Posterior vena cava (tissue), 2 donors: ENCODE measurements at places on chromosomes 5 and 9. TPM values are rescaled to one million over a fixed set of nuclear protein-coding genes. Genes with fewer than 3 reads are reported as not detected.
A peak's percentile ranks its signal among the peaks of the same experiment; 100 is the strongest.

Gene CDK9
- total RNA-seq, result 71.0 TPM

DNA sequence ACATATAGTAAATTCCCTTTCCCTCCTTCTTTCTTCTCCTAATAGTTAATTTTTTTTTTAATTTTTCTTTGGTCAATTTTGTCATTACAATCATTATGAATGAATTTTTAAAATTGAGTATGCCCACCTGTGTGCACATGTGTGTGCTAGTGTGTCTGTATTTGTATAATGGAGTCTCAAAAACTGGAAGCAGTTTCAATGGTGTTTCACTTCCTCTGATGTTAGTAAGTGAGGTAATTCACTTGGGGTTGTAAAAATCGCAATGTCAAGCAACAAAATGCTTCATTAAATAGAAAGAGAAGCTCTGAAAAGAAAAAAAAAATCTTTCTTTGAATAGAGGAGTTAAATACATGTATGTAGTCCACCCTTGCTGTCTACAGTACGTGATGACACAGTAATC, 1467.6 kb upstream of the NUDT12 start:
- no peak for DNase-seq

Gene CER1
- not detected for total RNA-seq

- no peak for DNase-seq
These were observed 223.2 kb upstream of the PANK3 start for GRCh38 chr5:168802337-168802736.

DNA sequence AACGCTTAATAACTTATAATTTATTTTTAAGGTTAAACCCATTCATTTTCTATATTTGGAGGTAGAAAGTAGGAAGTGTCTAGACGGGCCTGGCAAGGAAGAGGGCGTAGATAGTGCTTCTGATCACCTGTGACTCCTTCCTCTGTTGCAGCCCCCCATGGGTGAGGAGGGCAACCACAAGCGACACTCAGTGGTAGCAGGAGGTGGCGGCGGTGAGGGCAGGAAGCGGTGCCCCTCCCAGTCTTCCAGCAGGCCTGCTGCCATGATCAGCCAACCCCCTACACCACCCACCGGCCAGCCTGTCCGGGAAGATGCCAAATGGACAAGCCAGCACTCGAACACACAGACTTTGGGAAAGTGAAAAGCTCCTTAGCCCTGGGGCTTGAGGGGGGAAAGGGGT, 36.7 kb downstream of the FAXDC2 start:
- no peak for DNase-seq

DNA sequence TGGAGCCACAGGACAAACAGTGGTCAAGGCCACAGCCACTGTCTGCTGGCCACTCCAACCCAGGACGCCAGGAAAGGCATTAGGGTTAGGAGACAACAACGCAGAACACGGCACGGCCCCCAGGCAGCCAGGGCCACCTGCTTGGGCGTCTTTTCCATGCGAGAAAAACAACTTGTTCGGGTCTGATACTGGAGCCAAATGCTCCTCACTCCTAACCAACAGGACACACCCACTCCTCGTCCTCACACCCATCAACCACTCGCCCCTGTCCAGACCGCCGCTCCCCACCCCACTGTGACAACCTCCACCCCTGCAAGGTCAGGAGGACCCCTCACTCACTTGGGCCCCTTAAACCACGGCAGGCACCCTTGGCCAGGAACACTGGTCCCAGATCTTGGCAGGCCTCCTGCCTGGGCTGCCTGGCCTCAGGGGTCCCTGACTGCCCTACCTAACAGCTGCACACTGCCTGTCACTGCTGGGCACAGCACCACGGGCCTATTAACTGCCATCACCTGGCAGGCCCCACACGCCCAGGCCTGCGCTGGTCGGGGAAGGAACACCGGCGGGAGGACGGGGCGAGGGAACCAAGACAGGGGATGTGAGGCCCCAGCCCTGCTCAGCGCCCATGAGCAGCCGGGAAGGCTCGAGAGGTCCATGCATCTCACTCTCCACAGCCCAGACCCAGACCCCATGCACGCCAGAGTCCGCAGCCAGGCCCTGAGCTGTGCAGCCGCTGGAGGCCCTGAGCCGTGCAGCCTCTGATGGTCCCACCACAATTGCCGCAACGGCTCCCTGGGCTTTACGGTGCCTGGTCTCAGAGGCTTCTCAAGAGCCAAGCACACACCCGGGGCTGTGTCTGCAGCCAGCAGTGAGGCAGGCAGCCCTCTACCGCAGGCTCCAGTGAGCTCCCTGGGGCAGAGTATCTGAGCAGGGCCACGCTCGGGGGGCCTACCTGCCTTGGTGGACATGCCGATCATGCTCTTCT, 13.8 kb downstream of the CLPTM1L start:
- DNase-seq, result peak; percentile 73

Gene PCDHA11
- total RNA-seq, result 0.14 TPM
